LoVo (cell line): ENCODE measurements at places on chromosomes 4 and X.

- no peak for DNase-seq
These were observed 815.4 kb upstream of the PCDH10 start for GRCh38 chr4:132333724-132334047.

DNA sequence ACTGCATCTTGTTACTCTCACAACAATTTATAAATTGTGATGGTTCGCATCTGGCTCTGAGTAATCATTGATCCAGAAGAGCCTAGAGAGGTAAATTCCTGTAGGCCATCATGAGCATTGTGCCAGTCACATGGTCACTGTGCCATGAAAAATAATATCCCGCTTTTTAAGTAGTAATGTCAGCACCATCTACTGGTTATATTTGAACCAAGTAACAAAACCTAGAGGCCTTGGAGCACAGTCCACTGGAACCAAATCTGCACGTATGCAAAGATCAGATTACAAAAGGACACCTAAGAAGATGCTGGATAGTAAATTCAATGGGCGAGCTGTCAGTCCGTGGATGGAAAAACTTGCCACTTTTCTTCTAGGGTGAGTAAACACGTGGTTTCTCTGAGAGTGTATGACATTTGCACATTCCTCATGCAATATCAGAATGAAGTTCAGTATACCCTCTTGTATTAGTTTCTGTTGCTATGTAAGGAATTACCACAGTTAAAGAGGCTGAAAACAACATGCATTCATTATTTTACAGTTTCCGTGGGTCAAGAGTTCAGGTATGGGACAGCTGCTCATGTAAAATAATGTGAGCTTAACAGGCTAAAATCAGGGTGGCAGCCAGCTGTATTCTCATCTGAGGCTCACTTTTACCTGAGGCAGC lies 26.8 kb downstream of the FAM114A1 start:
- no peak for DNase-seq

DNA sequence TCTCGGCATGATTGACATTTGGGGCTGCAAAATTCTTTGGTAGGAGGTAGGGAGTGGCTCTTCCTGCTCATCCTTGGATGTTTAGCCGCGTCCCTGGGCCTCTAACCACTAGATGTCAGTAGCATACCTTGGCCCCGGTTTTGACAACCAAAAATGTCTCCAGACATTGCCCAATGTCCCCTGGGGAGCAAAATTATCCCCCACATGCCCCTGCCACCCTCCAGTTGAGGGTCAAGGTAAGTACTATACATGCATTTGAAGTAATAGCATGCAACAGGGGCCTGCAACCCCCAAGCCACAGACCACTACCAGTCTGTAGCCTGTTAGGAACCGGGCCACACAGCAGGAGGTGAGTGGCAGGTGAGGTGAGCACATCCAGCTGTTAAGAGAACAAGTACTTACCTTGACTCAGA lies 17.6 kb upstream of the KIAA1210 start:
- no peak for DNase-seq

- DNase-seq, result peak; percentile 8
These were observed 106.0 kb upstream of the PLAC1 start for GRCh38 chrX:134764202-134764785.

DNA sequence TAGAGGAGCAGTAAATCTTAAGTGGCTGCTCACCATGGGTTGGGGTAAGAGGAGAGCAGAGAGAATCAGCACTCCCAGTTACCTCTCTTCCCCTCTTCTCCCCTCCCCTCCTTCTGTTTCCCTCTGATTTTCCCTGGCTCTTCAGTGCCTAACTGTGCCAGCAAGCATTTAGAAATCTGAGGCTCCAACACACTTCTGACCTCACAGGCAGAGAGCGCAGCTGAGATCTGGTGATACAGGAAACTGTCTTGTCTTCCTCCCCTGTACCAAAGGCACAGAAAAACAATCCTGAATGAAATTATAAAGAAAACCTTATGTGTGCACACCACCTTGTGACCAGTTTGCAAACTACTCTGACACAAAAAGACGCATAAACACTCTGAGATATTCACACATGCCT lies 82.4 kb upstream of the SMIM10 start:
- no peak for DNase-seq

DNA sequence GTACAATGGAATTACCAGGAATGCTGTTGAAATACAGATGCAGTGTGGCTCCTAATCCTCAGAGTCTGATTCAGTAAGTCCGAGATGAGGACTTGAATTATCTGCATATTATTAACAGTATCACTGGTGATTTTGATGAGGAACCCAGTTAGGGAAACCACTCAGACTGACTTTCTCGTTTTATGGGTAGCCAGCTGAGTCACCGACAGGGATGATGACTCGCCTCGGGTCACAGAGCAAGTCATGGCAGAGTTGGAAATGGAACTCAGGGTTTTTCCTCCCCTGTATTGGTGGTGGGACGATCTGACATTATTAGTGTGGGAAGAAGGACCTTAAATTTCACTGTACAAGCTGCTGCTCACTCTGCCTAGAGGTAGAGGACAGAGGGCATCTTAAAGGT lies 51.3 kb downstream of the RTL9 start:
- peak; percentile 23 for DNase-seq

GRCh38 chrX:404656-405055 lies 17.9 kb upstream of the PPP2R3B start:
- DNase-seq, result no peak

- no peak for DNase-seq
These were observed 15.2 kb upstream of the MAP9 start for GRCh38 chr4:155391932-155392331.
